Activated T-cell treated with anti-CD3 and anti-CD28 coated beads, Interleukin-2, amount 50 U/mL, for 24 hours (primary cell): ENCODE measurements at places on chromosomes 11 and 22.

DNA sequence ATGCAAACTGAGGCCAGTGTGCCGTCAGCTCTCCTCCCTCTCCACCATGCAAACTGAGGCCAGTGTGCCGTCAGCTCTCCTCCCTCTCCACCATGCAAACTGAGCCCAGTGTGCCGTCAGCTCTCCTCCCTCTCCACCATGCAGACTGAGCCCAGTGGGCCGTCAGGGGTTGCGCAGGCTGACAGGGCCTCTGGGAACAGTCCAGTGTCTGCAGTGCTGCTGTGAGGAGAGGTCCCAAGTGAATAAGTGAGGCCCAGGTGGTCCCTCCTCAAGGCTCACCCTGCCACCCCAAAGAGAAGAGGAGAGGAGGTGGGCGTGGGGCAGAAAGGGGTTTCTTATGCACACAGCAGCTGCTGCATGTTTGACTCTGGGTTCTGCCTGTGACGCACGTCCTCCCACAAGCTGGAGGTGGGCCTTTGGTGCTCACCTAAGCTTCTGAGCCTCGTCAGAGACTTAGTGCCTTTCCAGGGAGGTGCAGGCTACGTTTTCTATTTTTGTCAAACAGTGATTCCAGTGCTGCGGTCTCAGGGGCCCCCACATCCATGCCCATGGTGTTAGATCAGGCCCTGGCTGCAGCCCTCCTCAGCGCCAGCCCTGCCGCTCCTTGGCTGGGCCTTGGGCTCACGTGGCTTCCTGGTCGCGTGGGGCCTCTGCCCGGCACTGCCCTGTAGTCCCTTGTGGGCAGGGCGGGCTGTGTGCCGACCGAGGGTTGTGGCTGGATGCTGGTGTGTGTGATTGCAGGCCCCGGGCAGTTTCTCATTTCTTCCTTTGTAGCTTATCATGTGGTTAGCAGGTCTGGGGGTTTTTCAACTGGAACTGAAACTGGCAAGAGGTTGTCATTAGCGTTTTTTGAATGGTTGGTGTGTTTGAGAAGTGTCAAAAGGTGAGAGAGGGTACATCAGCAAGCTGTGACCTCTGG lies 7.1 kb downstream of the TPCN2 start:
- DNase-seq: no peak

- DNase-seq: no peak
These were observed 2.2 kb downstream of the MADD start for GRCh38 chr11:47271961-47272661.

DNA sequence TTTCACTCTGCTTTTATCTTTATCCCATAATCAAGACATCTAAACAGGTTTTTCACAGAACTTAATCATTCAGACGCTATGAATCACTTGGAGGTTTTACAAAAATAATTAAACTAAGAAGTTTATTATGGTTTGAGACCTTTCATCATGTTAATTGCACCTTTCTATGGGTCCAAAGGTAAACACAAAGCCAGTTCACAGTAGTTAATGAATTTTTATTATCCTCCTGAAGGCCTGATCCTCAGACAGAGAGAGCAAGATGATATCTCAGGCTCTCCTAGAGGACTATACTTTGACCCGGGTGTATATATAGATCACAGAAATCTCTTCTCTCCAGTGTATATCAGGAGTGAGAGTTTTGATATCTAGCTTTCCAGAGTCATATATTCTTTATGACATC lies 1044.3 kb upstream of the RAG2 start:
- DNase-seq: no peak

DNA sequence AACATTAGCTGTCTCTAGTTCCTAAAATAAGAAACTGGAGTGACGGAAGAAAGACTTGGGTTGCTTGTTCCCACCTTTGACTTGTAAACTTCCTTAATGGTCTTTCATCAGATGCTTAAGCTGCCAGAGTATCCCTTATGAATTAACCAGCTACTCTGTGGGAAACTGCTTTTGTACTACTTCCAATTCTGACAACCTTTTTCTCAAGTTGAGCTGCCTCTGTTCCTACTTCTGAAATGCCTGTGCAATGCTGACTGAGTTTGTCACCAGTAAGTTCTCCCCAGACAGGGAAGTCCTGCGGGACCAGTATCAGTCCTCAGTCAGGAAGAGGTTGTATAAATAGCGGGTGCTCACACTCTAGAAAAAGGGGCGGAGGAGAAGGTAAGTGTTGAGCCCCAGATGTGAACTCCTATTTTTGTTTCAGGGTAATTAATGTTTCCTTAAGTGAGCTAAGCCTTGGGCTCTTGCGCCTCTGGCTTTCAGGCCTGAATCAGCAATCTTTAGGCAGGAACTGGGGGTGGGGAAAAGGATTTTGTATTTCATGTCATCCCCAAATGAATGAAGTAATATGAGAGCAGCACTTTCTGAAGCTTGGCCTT lies 67.2 kb downstream of the CECR2 start:
- no peak for DNase-seq
